Common myeloid progenitor, CD34-positive (primary cell): ENCODE measurements at places on chromosomes 12 and 14.

DNA sequence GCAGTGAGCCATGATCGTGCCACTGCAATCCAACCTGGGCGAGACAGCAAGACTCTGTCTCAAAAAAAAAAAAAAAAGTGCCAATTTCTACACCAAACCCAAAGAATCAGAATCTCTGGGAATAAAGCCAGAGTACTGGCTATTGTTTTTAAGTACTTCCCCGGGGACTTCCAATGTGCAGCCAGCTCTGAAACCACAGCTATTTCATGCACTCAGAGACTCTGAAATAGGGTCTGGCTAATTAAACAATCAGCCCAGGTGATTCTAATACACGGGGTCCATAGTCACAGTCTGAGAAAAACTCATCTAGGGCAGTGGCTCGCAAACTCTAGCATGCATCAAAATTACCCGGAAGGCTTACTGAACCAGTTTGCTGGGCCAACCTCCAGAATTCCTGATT is 56.3 kb downstream of the SIX6 start:
- no peaks in the 10 kb centered on the region for H3K27me3 ChIP-seq
- H3K4me3 ChIP-seq: no peak overlapping the region
- no peak overlapping the region for H3K27ac ChIP-seq
- no peaks in the 10 kb centered on the region for H3K36me3 ChIP-seq

- H3K27me3 ChIP-seq: no peaks in the 10 kb centered on the region
- peaks cover 15% of the 10 kb centered on the region for H3K4me1 ChIP-seq
- DNase-seq: no peak
- no peaks in the 10 kb centered on the region for H3K36me3 ChIP-seq
- H3K4me3 ChIP-seq: no peak overlapping the region
Observed at GRCh38 chr14:68140806-68141205, 321.2 kb downstream of the RAD51B start.

GRCh38 chr14:67584978-67585377 is 15.1 kb downstream of the PIGH start:
- H3K4me1 ChIP-seq: no peaks in the 10 kb centered on the region
- H3K27me3 ChIP-seq: peaks cover 6% of the 10 kb centered on the region

GRCh38 chr12:48143898-48144297 is 13.4 kb downstream of the ASB8 start:
- H3K36me3 ChIP-seq: peaks cover 43% of the 10 kb centered on the region
- no peak for DNase-seq
- H3K4me1 ChIP-seq: no peaks in the 10 kb centered on the region
- H3K4me3 ChIP-seq: no peak overlapping the region

DNA sequence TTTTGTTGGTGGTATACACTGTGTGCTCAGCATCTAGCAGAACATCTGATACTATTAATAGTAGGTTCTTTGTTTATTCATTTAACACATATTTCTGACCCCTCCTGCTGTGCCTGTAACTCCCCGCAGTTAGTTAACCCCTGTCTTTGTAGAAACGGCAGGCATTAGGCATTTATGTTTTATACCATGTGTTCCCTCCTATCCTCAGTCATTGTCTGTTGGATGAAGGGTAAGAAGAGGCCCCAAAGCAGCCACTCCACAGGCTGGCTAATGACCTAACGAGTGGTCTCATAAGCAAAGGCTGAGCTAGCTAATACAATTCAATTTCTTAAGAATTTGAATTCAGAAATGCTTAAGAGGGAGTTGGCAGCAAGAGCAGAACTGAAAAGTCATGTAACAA is 170.8 kb downstream of the TMX1 start:
- no peaks in the 10 kb centered on the region for H3K36me3 ChIP-seq
- no peak for DNase-seq
- no peak overlapping the region for H3K4me3 ChIP-seq
- no peak overlapping the region for H3K27ac ChIP-seq
- no peaks in the 10 kb centered on the region for H3K27me3 ChIP-seq
- H3K4me1 ChIP-seq: no peaks in the 10 kb centered on the region

- DNase-seq: no peak
- H3K27ac ChIP-seq: no peak overlapping the region
Observed at GRCh38 chr14:33693237-33693636, 257.6 kb downstream of the EGLN3 start.

DNA sequence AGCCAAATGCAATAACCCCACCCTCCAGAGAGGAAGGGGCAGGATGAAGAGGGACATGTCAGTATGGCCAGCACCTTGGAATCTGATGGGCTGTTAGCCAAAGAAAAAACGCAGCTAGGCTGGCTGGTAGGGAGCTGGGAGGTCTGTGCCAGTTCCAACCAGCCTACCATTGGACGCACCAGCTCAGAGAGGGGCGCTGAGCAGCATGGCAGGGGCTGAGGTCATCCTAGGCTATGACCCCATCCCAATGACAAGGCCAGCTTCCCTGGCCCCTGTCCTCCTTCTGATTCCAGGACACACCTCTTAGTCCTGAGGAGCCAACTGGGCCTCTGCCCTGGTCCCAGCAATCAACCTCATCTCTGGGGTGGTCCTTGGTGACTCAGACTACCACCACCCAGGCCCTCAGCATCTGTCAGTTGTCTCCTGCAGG is 12.2 kb downstream of the ACTN1 start:
- no peak overlapping the region for H3K4me3 ChIP-seq
- no peak for DNase-seq
- H3K27ac ChIP-seq: no peak overlapping the region
- no peaks in the 10 kb centered on the region for H3K4me1 ChIP-seq
- H3K36me3 ChIP-seq: no peaks in the 10 kb centered on the region

DNA sequence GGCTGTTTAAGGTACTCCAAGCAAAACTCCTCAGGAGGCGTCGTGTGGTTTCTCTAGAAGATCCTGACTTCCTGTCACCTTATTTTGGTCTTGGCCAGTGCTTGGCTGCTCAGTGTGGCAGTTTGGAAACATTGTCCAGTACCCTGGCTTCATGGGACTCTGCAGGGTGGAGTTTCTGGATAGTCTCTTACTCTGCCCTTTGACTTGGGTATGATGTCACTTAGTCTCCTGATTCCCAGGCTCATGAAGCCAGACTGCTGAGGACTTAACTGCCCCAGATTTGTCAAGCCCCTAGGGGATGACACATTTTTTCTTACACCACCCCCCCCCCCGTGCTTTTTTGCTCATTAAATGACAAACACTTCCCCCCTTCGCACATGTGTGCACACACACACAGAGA is 82.7 kb downstream of the ADCK1 start:
- H3K4me3 ChIP-seq: no peak overlapping the region
- H3K27ac ChIP-seq: no peak overlapping the region
- peaks cover 3% of the 10 kb centered on the region for H3K4me1 ChIP-seq
- peak; percentile 20 for DNase-seq
- no peaks in the 10 kb centered on the region for H3K27me3 ChIP-seq
- no peaks in the 10 kb centered on the region for H3K36me3 ChIP-seq
